ENCODE measurements at places on chromosomes 6 and 20. TPM values are rescaled to one million over a fixed set of nuclear protein-coding genes. Genes with fewer than 3 reads are reported as not detected.

GRCh38 chr6:14743474-14744211, 502.2 kb upstream of the JARID2 start:
- peak overlapping the region; percentile 97 for H3K27ac ChIP-seq
- H3K27me3 ChIP-seq = no peaks in the 10 kb centered on the region
- DNase-seq = peak; percentile 99
- no peaks in the 10 kb centered on the region for H3K36me3 ChIP-seq
- H3K4me3 ChIP-seq = no peak overlapping the region

GRCh38 chr6:10460096-10460495, 45.2 kb upstream of the TFAP2A start:
- H3K27ac ChIP-seq = no peak overlapping the region
- H3K27me3 ChIP-seq = peaks cover 4% of the 10 kb centered on the region
- H3K4me1 ChIP-seq = no peaks in the 10 kb centered on the region

The CLVS2 gene
- not detected for polyA plus RNA-seq

GRCh38 chr6:123619156-123619555, 17.6 kb downstream of the TRDN start:
- H3K4me1 ChIP-seq = no peaks in the 10 kb centered on the region
- H3K36me3 ChIP-seq = no peaks in the 10 kb centered on the region
- no peak for DNase-seq
- no peaks in the 10 kb centered on the region for H3K27me3 ChIP-seq
- no peak overlapping the region for H3K4me3 ChIP-seq
- no peak overlapping the region for H3K27ac ChIP-seq

The DEF6 gene
- polyA plus RNA-seq = 91.1 TPM

The COL9A3 gene
- 4.4 TPM for polyA plus RNA-seq

DNA sequence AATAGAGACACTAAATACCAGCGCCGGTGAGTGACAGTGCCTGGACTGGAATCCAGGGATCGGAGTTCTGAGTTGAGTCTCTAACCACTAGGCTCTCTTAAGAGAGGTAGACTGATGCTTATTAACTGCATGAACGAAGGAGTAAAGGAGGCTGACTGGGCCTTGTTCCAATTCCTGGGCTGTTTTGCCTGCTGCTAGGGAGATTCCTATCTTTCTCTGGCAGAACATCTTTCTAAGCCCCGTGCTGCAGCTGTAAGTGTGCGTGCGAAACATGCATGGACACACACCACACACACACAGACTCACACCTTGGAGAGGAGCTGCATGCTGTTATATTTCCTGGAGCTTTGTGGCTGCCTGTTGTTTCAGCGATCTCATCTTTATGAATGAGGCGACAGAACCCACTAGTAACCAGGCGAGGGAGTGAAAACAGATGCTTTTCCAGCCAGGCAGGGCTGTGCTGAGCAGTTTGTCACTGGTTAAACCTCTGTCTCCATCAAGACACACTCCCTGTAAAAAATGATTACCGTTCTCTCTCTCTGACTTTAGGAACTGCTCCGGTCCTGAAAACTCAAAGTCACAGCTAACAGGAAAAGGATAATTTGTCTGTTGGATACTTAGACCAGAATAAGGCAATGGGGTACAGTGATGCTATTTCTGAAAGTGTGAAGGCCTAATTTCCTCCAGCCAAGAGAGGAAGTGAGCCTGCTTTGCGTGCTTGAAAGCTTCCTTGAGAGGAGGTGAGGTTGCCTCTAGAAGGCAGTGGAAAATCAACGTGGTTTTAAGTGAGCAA, 157.4 kb upstream of the ZNF217 start:
- peaks cover 30% of the 10 kb centered on the region for H3K4me1 ChIP-seq
- no peaks in the 10 kb centered on the region for H3K27me3 ChIP-seq
- H3K4me3 ChIP-seq = no peak overlapping the region
- H3K27ac ChIP-seq = peak overlapping the region; percentile 52
- H3K36me3 ChIP-seq = no peaks in the 10 kb centered on the region

DNA sequence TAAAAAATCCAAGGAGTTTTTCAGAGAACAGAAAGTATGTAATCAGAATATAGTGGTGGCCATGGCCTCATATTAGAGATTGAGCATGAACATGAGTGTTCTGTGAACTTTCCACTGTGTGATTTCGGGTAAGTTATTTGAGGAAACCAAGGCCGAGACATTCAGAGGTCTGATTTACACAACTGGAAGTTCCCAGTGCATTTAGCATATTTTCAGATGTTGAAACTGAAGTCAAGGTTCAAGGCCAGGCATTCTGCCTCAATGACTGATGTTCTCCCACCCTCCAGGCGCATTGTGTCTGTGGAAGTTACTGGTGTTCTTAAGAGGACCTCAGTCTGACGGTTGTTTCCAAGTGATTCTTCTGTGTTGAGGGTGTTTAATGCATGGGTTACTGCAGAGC, 26.2 kb downstream of the RNF144B start:
- no peak overlapping the region for H3K4me3 ChIP-seq
- H3K27ac ChIP-seq = no peak overlapping the region
- H3K36me3 ChIP-seq = peaks cover 20% of the 10 kb centered on the region

DNA sequence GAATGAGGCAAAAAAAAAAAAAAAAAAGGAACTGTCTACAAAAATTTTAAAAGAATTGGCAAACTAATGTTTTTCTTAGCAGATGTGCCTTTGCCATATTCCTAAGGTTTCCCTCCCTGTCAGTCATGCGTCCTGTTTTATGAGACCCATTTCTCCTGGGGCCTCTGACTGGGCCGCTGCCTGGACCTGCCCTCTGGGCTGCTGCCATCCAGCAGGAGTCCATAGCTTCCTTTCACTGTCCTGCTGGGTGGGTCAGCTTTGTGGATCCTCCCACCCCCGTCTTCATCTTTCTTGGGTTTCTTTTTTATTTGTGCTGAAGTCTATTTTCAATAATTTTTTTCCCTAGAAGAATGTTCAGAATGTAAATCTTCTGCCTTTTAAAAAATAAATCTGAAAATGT, 110.8 kb upstream of the SCP2D1 start:
- peaks cover 16% of the 10 kb centered on the region for H3K4me1 ChIP-seq
- H3K4me3 ChIP-seq = no peak overlapping the region
- H3K36me3 ChIP-seq = no peaks in the 10 kb centered on the region
- no peak for DNase-seq
- no peaks in the 10 kb centered on the region for H3K27me3 ChIP-seq

GRCh38 chr20:2252419-2252997, 43.3 kb upstream of the TGM3 start:
- H3K36me3 ChIP-seq = no peaks in the 10 kb centered on the region
- H3K4me3 ChIP-seq = no peak overlapping the region
- H3K27me3 ChIP-seq = no peaks in the 10 kb centered on the region
- peaks cover 59% of the 10 kb centered on the region for H3K4me1 ChIP-seq
- peak overlapping the region; percentile 51 for H3K27ac ChIP-seq

The GCNT2 gene
- 3.5 TPM for polyA plus RNA-seq

Measured in CD14-positive monocyte (primary cell).